Dermis blood vessel endothelial cell (primary cell): ENCODE measurements at places on chromosomes 5 and 9. TPM values are rescaled to one million over a fixed set of nuclear protein-coding genes. Genes with fewer than 3 reads are reported as not detected.
A peak's percentile ranks its signal among the peaks of the same experiment; 100 is the strongest.

DNA sequence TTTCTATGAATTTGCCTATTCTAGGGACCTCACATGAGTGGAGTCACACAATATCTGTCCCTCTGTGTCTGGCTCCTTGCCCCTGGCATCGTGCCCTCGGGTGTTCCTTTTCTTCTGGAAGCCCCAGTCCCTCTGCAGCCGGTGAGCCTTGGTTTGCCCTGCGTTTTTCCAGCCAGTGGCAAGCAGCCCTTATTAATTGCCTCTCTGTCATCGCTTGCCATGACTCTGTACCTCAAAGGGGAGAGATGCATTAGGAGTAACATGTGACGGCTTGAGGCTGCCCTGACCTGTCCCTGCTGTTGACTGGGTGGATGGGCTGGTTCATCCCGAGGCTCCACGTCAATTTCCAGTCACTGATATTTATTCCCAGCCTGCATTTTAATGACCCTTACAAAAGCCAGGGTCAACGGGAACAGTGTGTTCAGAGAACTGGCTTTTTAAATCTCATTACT, 87.3 kb downstream of the CFAP90 start:
- DNase-seq: no peak

- DNase-seq: peak; percentile 15
Observed at GRCh38 chr9:3508521-3509291, 17.1 kb downstream of the RFX3 start.

DNA sequence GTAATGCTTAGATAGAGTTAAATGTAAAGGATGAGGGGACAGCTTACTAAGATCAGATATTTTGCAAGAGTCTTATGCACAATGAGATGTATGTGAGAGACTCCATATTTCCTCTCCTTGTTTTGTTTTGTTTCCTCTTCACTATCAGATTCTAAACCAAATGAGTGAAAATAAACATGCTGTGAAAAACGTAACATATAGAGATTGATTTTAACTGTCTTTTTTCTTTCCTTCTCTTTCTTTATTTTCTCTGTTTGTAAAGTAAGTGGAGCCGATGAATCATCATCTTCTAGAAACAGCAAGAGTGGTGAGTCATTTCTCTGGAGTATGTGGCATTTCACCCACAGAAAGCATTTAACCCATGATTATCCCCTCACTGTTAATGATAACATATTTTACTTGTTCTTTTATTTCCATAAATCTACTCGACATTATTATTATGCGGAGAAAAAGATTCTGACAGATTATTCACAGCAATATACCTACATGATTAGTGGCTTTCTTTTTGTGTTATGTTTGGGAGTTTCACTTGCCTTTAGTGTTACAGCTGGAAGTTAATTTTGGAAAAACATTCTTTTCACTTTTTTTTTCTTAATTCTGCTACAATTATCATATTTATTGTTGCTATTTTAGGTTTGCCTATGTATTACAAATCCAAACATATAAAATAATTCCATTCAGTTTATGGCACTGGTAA, 2.1 kb upstream of the ANXA1 start:
- peak; percentile 85 for DNase-seq

- DNase-seq: no peak
Observed at GRCh38 chr9:83066771-83067170, 3.8 kb upstream of the RASEF start.

DNA sequence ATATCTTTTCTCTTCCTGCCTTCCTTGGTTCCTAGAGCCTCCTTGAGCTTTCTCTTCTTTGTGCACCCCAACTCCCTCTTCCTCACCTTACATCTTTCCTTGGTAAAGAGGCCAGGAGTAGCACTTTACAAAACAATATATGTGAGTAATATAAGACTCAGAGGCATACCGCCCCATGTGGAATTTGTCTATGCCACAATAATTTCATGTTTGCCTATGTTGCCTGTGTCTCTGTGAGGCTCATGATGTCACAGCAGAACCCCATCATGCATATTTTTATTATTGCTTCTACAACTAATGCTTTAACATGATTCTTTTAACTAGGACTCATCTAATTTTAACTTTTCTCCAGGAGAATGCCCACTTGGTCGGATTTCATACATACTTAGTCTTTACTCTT, 15.0 kb upstream of the LVRN start:
- DNase-seq: no peak

GRCh38 chr9:114685951-114686350, 4.0 kb upstream of the TEX48 start:
- DNase-seq: no peak

GRCh38 chr5:111779922-111780292, 22.9 kb upstream of the NREP start:
- DNase-seq: no peak

DNA sequence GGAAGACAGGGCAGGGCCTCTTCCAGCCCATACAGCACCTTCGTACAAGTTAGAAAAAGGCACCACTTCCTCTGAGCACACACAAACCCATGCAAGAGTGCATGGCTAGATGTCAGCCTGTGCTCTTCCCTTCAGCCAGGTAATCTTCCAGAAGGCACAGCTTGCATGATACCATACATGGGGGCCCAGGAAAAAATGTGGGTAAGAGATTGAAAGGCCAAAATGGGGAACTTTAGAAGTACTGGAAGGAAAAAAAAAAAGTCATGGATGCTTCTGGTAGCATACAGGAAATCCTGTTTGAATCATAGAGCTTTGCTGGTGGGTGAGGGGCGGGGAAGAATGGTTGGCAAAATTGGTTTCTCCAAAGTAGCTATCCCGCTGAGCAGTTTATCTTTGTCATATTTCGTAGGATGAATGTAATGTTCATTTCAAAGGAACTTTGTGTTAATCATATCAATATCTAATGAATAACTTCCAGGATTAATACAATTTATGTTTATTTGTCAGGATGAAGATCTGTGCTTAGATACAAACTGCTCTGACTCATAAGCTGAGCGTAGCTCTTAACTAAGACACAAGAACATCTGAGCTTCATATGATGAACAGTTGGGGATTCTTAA, 78.2 kb upstream of the MAP3K1 start:
- peak; percentile 28 for DNase-seq

DNA sequence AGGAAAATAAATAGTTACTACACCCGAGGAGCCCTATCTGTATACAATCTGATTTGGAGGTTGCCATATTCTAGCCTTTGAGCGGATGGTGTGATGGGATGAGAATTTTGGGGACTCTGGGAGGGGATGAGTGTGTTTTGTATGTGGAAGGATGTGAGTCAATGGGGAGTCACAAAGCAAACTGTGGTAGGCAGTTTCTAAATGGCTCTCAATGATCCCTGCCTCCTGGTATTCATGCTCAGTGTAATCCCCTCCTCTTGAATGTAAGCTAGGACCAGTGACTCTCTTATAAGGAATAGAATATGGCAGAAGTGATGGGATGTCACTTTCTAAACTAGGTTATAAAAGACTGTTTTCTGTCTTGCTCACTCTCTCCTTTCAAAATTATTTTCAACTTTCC, 205.7 kb upstream of the RIOK2 start:
- DNase-seq: no peak

DNA sequence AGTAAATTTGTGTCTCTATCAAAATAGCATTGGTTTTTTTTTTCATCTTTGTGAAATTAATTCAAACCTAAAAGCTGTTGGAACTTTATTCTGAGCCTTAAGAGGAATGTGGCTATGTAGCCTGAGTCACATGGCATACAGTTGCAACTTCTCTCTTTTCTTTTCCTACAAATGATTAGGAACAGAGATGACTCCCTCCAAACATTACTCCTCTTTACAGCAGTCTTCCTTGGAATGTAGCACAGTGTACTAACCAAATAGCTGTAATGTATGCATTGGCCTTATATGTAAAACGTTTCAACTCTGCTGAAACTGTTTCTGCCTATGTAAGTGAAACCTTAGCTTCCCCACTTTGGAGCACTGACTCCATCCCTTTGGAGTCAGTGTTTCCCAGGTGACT, 100.9 kb upstream of the MAP1B start:
- DNase-seq: no peak

Gene GCNT4
- 0.19 and 0.34 TPM in 2 replicates for total RNA-seq

Gene PCDHA8
- total RNA-seq: 0.05 TPM in 1 of 2 replicates, not detected in the other

Gene LCN1
- not detected in 2 replicates for total RNA-seq

Gene PTGER4
- 12.3 and 23.5 TPM in 2 replicates for total RNA-seq

Gene PCDHGB4
- total RNA-seq: 11.3 and 14.5 TPM in 2 replicates

Gene DNAJB5
- 3.4 and 3.6 TPM in 2 replicates for total RNA-seq

Gene ISCA1
- 28.9 and 30.3 TPM in 2 replicates for total RNA-seq

Gene SLC4A9
- total RNA-seq: not detected in 2 replicates
